Trophoblast cell (in vitro differentiated cells and primary cell): ENCODE measurements at places on chromosomes 11 and 22.
A peak's percentile ranks its signal among the peaks of the same experiment; 100 is the strongest.

GRCh38 chr11:492427-493226, 14.4 kb downstream of the RNH1 start:
- no peak for DNase-seq

GRCh38 chr11:68051191-68052136, 12.6 kb downstream of the TCIRG1 start:
- DNase-seq, result no peak

DNA sequence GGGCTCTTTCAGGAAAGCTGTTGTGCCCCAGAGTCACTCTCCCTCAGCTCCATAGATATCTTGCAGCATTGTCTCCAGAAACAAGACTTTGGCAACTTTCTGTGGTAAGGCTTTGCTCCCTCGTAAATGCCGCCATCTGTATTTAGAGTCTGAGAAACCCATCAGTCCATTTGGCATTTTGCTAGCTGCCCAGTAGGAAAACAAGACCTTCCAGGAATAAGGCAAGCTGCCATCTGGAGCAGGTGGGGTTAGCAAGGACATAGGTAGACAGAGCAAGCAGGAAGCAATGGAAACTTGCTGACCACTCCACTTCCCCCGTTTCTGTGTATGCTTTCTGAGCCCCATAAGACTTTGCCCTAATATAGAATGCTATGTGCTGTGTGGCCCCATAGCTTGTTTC, 131.9 kb downstream of the SPATA19 start:
- DNase-seq, result no peak

- DNase-seq, result no peak
Measured at GRCh38 chr22:31176923-31177322, 16.9 kb downstream of the RNF185 start.

DNA sequence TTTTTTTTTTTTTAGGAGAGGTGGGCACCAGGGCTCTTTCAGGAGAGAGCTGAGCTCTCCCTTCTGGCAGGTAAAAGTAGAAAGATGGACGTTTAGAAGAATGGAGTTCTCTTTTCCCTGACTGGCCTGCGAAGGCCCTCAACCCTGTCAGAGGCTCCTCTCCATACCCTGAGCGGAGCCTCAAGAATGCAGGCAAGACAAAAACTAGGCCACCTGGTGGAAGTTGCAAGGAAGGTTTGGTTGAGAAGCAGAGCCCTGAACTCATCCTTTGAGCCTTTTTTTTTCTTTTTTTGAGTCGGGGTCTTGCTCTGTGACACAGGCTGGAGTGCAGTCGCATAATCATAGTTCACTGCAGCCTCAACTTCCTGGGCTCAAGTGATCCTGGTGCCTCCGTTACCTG, 1.4 kb downstream of the OTOG start:
- no peak for DNase-seq

DNA sequence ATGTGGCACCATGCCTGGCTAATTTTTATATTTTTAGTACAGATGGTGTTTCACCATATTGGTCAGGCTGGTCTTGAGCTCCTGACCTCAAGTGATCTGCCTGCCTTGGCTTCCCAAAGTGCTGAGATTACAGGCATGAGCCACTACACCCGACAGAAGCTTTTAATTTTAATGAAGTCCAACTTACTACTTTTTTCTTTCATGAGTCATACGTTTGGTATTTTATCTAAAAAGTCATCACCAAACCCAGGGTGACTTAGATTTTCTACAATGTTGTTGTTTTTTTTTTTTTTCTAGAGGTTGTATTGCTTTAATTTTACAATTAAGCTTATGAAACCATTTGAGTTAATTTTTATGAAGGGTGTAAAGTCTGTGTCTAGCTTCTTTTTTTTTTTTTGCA, 34.9 kb downstream of the JRKL start:
- peak; percentile 11 for DNase-seq

GRCh38 chr11:12802418-12803085, 128.3 kb downstream of the TEAD1 start:
- peak; percentile 99 for DNase-seq

DNA sequence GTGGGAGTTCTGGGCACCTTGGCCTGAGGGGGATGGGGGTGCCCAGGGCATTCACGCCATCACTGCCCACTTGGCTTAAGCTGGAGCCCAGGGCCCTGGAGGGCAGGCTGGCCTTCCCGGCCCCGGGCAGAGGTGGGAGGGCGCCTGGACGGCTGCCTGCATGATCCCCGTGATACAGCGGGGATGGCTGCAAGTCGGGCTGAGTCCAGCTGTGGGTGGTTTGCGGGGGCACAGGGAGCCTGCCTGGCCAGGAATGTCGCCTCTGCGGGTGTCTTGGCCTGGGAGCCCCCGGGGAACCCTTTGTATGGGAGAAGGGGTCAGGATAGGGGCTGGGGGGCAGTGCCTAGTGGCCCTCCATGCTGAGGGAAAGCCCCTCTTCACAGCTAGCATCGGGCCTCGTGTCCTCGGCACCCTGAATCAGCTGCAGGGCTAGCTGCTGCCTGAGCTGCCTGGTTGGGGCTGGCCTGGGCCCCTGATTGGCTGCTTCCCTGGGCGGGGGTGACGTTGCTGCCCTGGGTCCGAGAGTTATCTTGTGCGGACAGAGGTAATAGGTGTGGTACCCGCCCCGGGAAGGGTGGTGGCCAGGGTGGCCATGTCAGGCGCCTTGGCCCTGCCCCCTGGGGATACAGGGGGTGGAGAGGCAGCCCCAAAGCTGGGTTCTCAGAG, 8.3 kb downstream of the BRSK2 start:
- DNase-seq, result no peak
